Mucosa of descending colon (tissue), 3 donors: ENCODE measurements at places on chromosomes 13 and 19. TPM values are rescaled to one million over a fixed set of nuclear protein-coding genes. Genes with fewer than 3 reads are reported as not detected.

DNA sequence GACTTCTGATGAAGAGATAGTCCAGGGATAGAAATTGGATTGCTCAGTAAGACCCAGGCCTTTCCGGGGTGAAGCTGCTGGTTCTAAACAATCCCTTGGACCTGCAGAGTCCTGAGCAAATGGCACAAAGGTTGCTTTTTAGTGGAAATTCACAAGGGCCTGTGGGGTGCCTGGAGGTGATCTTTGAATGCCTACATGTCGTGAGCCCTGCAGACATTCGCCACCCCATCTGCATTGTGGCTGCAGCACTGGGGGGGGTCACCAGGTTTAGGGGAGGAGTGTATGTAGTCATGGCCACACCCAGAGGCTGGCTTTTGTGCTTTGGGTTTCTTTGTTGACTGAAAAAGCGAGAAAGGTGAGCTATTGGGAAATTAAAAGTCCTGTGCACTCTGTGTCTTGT is 41.4 kb downstream of the SLC7A9 start:
- DNase-seq: no peak

GRCh38 chr19:48739404-48740163 is 826 bp downstream of the RASIP1 start:
- DNase-seq: no peak

DNA sequence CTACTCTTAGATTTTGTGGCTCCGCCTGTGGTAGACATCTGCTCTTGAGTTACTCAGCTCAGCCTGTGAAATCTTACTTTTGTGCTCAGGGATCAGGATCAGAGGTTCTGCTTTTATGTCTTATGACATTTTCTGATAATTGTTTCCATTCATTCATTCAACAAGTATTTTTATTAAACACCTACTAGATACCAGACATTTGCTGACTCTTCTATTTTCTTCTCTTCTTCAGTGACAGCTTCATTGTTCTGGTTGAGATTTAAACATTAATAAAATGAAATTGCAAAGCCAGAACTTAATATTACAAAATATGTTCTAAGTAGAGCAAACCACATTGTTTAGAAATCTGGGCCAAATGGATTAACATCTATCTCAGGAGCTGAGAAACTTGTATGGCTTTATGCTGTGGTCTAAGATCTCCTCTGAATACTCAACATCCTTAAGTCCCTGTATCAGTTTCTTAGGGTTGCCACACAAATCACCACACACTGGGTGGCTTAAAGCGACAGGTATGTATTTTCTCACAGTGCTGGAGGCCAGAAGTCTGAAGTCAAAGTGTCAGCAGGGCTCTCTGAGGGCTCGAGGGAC is 15.8 kb upstream of the MICU2 start:
- DNase-seq: no peak

PARP4 gene
- total RNA-seq: 117 TPM

DNA sequence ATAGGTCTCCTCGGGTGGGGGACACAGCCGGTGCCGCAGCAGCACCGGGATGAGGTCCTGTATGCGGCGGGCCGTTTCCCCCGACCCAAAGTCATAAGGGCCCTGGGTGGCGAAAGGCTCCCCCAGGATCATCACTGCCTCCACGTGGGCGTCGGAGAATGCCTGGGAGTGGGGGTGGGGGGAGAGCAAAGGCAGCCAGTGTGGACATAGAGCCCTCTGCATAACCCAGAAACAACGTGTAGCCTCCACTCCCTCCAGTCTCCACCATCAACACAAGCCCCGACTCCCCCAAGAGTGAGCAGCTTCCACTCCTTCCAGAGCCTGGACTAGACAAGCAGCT is 1.7 kb upstream of the NUMBL start:
- DNase-seq: no peak

- DNase-seq: no peak
These were observed 63.2 kb downstream of the GPC6 start for GRCh38 chr13:93289842-93290241.

DNA sequence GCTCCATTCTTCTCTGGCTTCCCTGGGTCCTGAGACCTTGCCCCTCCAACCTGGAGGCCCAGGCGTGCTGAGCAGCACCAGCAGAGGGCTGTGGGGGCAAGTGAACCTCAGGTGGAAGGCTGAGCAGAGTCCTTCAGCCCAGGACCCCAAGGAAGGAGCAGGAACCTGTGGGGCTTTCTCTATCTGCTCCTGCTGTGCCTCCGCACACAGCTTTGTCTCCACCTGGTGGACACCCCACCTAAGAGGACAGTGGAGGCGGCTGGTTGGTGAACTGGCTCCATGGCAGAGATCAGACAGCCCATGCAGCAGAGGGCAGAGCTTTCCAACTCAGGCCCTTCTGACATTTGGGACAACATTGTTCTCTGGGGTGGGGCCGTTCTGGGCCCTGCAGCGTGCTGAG is 19.7 kb downstream of the ZFR2 start:
- no peak for DNase-seq

ATP4B gene
- 0.19 TPM for total RNA-seq

DNA sequence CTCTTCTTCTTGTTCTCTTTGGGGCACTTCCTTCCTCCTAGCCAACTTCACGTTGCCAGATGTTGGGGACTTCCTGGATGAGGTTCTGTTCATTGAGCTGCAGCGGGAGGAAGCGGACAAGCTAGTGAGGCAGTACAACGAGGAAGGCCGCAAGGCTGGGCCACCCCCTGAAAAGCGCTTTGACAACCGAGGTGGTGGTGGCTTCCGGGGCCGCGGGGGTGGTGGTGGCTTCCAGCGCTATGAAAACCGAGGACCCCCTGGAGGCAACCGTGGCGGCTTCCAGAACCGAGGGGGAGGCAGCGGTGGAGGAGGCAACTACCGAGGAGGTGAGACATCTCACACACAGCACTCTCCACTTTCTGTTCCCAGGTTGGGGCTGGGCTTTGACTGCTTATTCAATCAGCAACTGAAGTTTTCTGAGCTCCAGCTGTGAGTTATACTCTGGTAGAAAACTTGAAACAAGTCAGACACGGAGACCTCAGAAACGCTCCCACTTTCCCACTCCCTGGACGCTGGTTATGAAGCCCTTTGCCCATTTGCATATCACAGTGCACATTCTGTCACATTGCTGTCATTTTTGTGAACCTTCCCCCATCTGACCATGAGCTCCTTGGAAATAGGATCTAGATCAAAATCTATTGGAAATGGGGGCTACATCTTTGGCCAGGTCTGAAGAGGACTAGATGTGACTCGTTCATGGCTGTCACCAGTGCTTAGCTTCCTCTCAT is 7.2 kb upstream of the CCDC97 start:
- no peak for DNase-seq

GRCh38 chr19:5679289-5680083 is 830 bp downstream of the MICOS13 start:
- DNase-seq: peak; percentile 42

DNA sequence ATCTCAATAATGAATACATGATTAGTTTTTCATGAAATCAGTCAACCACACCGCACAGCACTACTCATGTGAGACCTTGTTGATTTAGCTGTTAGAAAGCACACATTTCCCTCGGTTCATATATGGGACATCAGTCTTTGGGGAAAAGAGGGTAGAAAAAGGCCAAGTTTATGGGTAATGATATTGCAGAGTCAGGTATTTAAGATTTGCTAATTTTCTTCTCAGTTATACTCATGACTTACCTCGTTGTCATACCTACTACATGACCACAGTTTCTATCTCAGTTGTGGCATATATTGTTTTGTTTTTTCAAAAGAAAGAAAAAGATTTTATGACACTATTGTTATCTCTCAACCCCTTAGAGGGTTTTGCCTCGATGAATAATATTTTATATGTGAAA is 165.6 kb downstream of the POU4F1 start:
- no peak for DNase-seq

DNA sequence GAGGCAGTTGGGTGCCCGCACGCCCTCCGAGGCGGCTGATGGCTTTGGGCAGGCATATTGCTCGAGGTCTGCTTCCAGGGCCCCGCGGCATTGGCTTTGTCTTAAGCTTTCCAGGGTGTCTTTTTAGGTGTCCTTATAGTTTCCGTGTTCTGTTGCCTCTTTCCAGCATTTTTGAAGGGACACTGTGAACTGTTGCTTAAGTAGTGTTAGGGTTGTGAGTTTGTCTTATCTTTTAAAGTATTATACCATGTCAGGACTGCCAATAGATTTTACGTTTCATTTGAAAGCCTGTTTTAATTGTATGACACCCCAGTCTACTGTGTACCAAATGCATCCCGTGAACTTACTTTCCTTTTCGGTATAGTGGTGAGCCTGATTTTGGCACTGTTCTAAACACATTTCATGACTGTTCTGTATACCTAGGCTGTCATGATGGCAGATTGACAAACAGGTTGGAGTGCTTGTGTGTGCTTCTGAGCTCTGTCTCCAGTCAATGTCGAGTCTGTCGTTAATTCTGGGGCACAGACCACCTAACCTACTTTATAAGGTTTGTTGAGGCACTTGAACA is 656 bp downstream of the PCCA start:
- no peak for DNase-seq

TBC1D17 gene
- 55.7 TPM for total RNA-seq
